ENCODE measurements at places on chromosomes 11 and 22.
A peak's percentile ranks its signal among the peaks of the same experiment; 100 is the strongest.

DNA sequence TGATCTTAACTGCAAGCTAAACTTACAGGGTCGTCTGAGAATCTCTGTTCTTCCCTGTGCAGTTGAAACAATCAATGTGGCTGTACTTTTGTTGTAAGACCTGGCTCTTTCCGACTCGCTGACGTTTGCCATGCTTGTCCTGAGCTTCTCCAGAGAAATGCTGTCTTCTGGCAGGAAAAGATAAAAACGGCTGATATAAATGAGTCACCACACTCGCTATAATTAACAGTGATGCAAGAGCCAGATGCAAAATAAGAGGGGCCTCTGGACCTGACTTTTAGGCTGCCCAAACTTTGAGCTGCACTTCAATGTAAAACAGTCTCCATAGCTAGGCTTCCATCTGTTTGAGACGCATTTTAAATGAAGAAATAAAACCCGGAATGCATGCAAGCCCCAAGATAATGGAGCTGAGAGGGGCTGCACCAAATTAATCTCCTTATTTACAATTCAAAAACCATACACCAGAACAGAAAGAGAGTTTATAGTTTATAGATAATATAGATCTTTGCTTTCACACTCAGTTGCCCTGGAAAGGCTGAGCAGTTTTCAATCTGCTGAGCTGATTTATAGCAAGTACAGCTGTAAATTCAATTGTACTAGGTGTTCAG, 48.5 kb downstream of the WT1 start:
- no peak for DNase-seq

DNA sequence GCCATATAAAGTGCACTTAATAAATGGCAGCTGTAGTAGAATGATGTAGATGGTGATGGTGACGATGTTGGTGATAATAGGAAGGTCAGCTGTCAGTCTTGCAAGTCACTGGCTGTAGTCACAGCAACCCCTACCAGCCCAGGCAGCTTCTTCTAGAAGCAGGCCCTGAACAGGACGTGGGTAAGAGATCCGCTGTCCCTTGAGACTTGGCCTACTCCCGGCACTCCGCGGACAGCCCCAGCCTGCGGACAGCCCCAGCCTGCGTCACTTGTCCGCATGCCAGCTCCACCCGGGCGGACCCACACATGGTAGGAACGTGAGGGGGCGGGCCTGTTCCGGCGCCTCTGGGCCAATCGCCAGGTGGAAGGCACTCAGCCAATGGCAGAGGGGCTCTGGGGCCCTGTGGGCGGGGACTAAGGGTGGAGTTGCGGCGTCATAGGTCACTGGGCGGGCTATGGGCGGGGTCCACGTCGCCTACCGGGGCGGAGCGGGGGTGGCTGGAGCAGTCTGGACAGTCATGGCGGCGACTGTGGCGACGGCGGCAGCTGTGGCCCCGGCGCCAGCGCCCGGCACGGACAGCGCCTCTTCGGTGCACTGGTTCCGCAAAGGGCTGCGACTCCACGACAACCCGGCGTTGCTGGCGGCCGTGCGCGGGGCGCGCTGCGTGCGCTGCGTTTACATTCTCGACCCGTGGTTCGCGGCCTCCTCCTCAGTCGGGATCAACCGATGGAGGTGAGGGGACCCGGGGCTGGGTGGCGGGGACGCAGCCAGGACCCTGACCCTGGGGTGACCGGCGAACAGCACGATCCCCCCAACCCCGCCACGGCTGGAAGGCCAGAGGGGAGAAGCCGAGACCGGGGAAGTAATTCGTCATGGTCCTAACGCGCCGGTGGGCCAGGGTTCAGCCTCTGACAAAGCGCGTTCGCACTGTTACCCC, at the start of gene CRY2:
TSS of gene CRY2 (plus strand) at position 502 of the 937 bp plus-strand sequence. CDS start at position 518, 16 bp downstream.
- DNase-seq, result peak; percentile 99

DNA sequence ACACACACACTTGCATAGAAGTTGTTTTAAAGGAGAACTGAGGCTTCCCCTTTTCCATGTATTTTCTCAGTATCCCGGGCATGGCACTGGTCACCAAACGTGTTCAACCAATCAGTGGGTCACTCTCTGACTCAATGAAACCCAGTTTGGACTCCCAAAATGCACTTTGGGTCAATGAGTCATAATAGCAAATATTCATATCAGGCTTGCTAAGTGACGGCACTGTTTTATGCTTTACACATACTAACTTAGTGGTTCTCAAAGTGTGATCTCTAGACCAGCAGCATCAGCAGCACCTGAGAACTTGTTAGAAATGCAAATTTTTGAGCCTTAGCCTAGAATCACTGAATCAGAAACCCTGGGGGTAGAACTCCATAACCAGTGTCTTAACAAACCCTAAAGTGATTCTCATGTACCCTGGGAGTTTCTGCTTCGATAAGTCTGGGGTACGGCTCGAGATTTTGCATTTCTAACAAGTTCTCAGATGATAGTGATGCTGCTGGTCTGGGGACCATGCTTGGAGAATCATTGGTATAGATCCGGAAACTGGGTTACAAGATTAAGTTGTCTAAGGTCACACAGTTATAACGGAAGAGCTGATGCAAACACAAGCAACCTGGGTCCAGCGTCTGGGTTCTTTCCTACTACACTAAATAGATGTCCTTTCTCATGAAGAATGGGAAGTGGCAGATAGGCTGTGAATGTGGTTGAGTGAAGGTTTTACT, 35.6 kb downstream of the ETS1 start:
- DNase-seq, result no peak

DNA sequence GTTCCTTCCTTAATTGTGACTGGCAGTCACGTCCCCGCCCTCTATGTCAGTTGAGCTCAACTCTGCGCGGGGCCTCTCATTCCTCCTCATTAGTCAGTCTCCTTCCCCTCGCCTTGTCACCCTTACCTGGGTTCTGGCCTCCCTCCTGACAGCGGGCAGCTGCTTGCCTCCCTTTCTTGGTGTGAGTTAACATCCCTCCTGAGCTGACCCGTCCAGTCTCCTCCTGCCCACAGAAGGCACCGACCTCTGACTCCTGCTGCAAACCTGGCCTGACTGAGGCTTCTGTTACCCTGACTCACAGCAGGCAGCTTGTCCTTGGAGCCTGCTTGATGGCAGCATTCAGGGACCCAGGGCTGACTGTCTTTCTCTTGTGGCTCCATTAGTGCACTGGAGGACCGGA, 45.2 kb downstream of the GRIK4 start:
- no peak for DNase-seq
